Posterior cingulate gyrus (tissue), 11 donors: ENCODE measurements at places on chromosomes 5 and 9.

GRCh38 chr5:79295029-79295428 is 59.1 kb downstream of the JMY start:
- DNase-seq, result no peak

- no peak for DNase-seq
Observed at GRCh38 chr9:911005-911404, 65.5 kb upstream of the DMRT3 start.

DNA sequence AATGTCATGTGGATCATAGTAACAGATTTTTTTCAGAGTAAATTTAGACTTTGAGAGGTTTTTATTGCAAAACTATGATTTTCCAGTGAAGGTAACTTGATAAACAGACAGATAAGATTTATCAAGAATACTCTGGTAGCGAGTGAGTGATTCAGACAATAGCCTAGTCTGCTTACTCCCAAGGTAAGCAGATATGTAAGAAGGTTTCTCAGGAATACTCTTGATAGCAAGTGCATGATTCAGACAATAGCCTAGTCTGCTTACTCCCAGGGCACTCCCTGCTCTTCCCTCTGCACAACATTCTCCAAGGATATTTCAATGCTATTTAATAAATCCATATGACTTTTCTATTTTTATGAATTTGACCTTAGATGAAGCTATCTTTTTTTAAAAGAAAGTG is 1881.5 kb downstream of the EFNA5 start:
- DNase-seq, result no peak

DNA sequence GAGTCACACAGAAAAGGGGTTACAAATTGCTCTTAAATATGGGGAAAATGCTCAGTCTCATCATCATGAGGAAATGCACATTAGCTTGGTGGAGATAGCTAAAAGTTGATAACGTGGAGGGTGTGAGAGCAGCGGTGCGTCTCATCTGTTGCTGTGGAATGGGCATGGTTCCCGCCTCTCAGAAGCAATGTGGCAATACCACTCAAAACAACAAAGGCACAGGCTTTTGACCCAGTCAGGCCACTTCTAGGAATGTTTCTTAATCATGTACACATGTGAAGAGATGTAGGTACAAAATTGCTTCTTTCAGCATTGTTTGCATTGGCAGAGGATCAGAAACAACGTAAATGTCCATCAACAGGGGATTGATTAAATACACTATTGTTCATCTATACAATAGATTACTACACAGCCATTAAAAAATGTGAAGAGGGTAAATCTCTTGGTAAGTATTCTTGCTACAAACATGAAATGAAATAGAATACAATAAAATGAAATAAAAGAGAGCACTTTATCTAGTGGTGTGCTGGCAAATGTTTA is 212.6 kb upstream of the MSX2 start:
- DNase-seq, result no peak

DNA sequence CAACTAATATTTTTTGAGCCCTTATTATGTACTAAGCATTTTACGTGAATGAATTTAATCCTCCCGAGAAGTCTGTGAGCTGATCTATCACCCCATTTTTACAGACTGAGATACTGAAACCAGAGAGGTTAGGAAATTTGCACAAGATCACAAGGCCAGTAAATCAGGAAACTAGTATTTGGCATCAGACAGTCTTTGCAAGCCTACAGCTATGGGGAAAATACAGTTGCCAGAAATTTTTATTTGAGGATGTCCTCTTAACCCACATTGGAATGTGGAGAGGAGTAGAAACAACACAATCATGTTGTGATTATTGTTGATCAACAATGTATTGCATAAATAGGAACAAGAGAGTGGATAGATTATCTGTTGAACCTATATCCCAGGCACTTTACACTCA is 2.3 kb upstream of the SLC46A2 start:
- no peak for DNase-seq

- DNase-seq, result no peak
Observed at GRCh38 chr5:26572480-26572879, 465.9 kb downstream of the CDH9 start.

DNA sequence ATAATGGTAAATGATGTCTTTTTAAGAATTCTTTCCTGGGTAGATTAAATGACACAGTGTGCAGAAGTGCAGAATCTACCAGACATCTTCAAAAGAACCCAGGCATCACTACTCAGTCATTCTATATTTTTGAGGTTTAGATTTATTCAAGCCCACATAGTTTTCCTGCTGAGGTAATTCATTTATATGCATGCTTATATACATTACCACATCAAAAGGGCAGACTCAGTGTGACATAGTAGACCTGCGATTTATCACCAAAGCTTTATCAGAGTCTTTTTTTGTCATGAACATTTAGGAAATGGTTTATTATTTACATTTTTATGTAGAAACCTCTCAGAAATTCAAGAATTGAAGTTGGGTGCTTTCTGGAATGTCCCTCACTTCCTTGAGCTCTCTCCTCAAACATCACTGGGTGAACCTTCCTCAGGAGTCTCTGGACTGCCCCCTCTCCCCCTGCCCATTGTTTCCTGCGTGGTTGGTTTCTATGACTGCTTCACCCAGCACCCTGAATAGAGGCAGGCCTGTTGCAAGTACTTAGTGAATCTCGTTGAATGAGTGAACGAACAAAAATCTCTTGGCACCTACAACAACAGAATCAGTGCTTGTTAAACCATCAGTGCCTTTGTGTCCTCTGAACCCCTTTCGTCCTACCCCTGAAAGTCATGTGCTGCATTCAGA is 42.5 kb downstream of the ADAMTS16 start:
- no peak for DNase-seq
